ENCODE measurements at places on chromosomes 16 and 17.

GRCh38 chr16:89784406-89784805, 32.0 kb downstream of the FANCA start:
- H3K36me3 ChIP-seq: no peaks in the 10 kb centered on the region
- no peak for DNase-seq
- no peak overlapping the region for H3K4me3 ChIP-seq
- no peaks in the 10 kb centered on the region for H3K27me3 ChIP-seq
- H3K4me1 ChIP-seq: no peaks in the 10 kb centered on the region

- H3K4me1 ChIP-seq: no peaks in the 10 kb centered on the region
- no peak overlapping the region for H3K4me3 ChIP-seq
These were observed 23.8 kb upstream of the LCMT1 start for GRCh38 chr16:25087761-25088160.

GRCh38 chr16:77273-77806, 685 bp upstream of the MPG start:
- H3K36me3 ChIP-seq: no peaks in the 10 kb centered on the region
- H3K4me3 ChIP-seq: peak overlapping the region; percentile 98
- H3K27ac ChIP-seq: peak overlapping the region; percentile 83
- DNase-seq: peak; percentile 49
- H3K27me3 ChIP-seq: no peaks in the 10 kb centered on the region
- peaks cover 55% of the 10 kb centered on the region for H3K4me1 ChIP-seq

DNA sequence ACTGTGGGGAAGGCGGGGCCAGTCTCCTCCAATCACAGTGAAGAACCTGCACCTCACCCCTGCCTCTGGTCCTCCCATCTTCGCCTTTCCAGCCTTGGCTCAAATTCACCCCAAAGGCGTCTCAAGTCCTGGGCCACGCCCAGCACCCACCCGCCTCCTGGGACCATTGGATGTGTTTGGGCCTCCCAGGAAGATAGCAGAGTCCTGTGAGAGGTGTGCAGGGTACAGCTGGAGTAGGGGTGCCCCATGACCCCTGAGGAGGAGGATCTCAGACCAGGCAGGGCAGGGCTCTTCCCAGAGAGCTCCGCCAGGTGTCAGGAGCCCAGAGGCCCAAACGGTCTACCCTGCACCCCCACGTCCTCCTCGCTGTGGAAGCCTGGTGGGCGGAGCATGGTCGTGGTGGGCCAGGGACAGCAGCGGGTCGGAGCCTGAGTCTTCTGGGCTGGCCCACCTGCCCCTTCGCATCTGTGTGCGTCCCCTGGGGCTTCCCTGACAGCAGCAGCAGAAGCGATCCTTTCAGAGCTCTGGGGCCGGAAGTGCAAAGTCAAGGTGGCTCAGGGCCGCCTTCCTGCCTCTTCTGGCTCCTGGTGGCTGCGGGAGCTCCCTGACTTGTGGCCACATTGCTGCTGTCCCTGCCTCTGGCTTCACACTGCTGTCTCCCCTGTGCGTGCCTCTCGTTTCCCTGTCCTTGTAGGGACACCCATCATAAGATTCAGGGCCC, 34.9 kb upstream of the ZNF469 start:
- no peak overlapping the region for H3K27ac ChIP-seq
- no peaks in the 10 kb centered on the region for H3K27me3 ChIP-seq
- no peaks in the 10 kb centered on the region for H3K36me3 ChIP-seq
- peak; percentile 29 for DNase-seq

DNA sequence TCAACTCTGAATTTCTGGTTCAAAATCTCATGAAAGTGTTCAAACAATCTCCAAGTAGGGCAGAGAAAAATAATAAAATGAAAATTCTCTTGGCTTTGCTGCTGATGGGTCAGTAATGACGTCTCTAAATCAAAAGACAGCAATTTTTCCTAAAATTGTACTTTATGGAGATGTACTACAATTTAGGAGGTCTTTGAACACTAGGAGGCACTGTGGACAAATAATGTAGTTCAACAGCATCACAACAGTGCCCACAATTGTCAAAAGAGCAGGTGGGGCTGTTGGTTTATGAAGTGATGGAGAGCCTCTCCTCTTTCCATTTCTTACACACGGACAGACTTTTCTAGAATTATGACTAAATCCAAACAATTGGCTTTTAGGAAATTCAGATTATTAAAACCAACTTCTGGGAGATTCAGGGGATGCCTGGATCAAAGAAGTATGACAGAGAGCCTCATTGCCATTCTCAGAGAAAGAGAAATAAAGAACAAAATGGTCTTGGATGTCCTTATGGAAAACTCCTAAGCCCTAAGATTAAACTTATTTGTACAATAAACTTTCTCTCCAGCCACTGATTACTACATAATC, 23.8 kb downstream of the EZH1 start:
- no peaks in the 10 kb centered on the region for H3K4me1 ChIP-seq
- no peaks in the 10 kb centered on the region for H3K27me3 ChIP-seq
- H3K4me3 ChIP-seq: no peak overlapping the region

DNA sequence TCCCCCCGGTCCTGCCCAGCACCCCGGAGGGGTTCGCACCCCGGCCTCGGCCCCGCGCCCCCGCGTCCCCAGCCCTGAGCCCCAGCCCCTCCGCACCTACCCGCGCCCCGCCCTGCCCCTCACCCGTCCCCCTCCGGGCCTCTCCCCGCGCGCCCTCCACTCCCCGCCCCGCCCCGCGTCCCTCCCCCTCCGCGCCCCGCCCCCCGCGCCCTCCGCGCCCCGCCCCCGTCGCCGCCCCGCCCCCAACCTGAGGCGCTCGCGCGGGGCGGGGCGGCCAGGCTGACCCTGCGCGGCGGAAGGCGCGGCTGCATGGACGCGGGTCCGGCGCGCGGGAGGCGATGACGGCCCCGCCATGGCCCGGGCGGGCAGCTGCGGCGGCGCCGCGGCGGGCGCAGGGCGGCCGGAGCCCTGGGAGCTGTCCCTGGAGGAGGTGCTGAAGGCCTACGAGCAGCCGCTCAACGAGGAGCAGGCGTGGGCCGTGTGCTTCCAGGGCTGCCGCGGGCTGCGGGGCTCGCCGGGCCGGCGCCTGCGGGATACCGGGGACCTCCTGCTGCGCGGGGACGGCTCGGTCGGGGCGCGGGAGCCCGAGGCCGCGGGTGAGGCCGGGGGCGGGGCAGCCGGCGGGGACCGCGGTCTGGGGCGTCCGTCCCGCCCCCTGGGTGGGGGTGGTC, at the start of gene SPIRE2:
Gene SPIRE2 (plus strand): TSS at position 277 of the 671 bp plus-strand sequence. CDS start 76 bp downstream, at position 353.
- H3K27me3 ChIP-seq: no peaks in the 10 kb centered on the region
- DNase-seq: peak; percentile 84

DNA sequence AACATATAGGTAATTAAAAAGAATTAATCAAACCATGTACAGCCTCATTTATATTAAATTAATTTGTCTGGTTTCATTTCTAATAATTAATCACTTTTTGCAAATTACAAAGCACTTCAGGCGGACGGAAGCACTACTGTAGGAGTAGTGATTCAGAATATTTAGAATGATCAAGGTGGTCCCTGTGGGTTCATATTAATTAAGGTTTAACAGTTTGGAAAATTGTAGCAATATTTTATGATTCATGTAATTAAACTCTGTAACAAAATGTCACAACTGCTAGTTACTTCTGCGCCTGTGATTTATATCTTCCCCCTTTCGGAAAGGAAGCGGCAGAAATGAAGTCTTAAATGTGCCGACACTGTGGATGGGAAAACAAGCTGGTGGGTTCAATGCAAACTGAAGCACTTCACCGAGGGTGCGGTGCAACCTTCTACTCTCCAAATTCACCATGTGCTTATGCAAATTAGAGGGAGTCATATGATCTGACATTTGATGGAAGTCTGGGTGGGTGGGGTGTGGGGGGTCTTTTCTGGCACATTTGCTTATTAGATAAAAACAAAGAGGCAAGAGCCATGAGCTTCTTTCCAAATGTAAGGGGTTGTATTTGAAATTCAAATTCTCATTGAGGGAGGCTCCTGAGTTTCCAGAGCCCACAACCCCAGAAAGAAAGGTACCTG, 679.4 kb downstream of the TOX3 start:
- no peak for DNase-seq
- no peak overlapping the region for H3K4me3 ChIP-seq
- H3K27me3 ChIP-seq: no peaks in the 10 kb centered on the region
- H3K36me3 ChIP-seq: no peaks in the 10 kb centered on the region

DNA sequence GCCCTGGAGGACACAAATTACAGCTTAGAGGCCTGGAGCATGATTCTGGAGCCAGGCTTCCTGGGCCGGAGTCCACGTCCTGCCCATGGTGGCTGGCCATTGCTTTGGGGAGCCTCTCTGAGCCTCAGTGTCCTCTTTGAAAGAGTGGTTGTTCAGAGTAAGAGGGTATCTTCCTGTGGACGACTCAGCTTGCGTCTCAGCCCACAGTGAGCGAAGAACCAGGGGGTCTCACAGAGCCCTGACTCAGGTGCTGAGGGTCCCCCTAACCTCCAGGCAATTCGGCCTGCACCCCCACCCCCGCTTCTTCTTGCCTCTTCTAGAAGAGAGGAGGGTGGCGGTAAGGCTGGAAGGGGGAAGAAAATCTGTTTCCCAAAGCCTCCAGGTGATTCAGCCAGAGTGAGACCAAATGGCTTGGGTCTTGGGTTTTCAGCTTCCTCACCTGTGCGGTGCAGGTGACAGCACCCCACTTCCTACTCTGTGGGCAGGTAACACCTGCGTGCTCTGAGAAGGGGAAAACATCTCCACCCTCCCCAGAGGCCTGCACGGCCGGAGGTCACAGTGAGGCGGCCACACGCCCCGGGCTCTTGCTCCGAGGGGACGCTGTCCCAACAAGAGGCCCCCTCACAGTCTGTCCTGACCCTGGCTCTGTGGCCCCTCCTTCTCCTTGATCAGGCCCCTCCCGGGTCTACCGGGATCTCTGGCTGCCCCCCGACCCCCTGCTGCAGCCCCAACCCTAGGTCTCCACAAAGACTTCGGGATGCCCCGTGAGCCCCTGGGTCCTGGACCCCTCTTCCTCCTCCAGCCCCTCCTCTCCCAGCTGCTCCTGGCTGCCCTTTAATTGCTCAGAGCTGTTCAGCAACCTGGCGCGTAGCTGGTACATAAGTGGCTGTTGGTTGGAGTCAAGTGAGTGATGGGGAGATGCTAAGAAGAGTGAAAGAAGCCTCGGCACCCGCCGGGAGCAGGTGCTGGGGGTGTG, 119.2 kb downstream of the METRNL start:
- H3K27me3 ChIP-seq: no peaks in the 10 kb centered on the region
- H3K4me1 ChIP-seq: peaks cover 29% of the 10 kb centered on the region
- H3K4me3 ChIP-seq: peak overlapping the region; percentile 37
- H3K36me3 ChIP-seq: no peaks in the 10 kb centered on the region
- DNase-seq: peak; percentile 28
- H3K27ac ChIP-seq: peak overlapping the region; percentile 78

GRCh38 chr17:71147906-71148305, 972.9 kb upstream of the SOX9 start:
- no peak for DNase-seq
- no peak overlapping the region for H3K4me3 ChIP-seq
- no peaks in the 10 kb centered on the region for H3K36me3 ChIP-seq
- H3K27ac ChIP-seq: no peak overlapping the region
- H3K27me3 ChIP-seq: no peaks in the 10 kb centered on the region
- H3K4me1 ChIP-seq: no peaks in the 10 kb centered on the region

DNA sequence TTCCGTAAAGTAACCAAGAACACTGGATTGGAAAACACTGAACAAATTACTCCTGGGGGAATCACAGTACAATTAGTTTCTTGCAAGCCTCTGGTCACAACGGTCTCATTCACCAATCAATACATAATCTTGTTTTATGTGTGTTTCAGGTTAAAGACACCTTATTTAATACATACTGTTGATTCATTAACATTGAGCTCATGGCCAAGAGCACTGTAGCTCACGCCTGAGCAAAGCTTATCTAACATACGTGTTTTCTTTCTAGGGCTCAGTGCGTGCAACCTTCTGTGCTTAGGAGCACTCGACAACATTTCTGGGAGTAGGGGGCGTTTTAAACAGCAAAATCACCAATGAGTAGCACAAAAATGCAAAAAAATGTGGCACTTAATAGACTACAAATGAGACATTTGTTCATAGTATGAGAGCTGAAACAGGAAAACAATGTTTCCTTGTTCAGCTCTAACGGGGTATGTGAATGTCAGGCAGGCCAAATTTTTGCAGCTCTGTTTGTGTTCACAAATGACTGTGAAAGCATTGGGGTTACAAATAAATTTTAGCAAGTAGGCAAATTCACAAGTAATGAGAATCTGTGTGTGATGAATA, 206.2 kb downstream of the CNTNAP4 start:
- no peaks in the 10 kb centered on the region for H3K36me3 ChIP-seq
- no peak overlapping the region for H3K4me3 ChIP-seq
- no peak overlapping the region for H3K27ac ChIP-seq
- no peak for DNase-seq
- H3K27me3 ChIP-seq: no peaks in the 10 kb centered on the region
- no peaks in the 10 kb centered on the region for H3K4me1 ChIP-seq

GRCh38 chr17:50918071-50918932, 52.1 kb upstream of the TOB1 start:
- peaks cover 62% of the 10 kb centered on the region for H3K4me1 ChIP-seq
- H3K4me3 ChIP-seq: no peak overlapping the region
- peak overlapping the region; percentile 92 for H3K27ac ChIP-seq
- no peaks in the 10 kb centered on the region for H3K27me3 ChIP-seq

- H3K4me1 ChIP-seq: peaks cover 14% of the 10 kb centered on the region
- no peak for DNase-seq
- H3K36me3 ChIP-seq: no peaks in the 10 kb centered on the region
- no peak overlapping the region for H3K27ac ChIP-seq
- H3K4me3 ChIP-seq: no peak overlapping the region
- no peaks in the 10 kb centered on the region for H3K27me3 ChIP-seq
These were observed 85.2 kb downstream of the SMG6 start for GRCh38 chr17:2218426-2218825.

- DNase-seq: no peak
- H3K27ac ChIP-seq: peak overlapping the region; percentile 36
- no peak overlapping the region for H3K4me3 ChIP-seq
- H3K4me1 ChIP-seq: no peaks in the 10 kb centered on the region
These were observed 202.6 kb upstream of the MYOCD start for GRCh38 chr17:12463102-12463501.

- no peak overlapping the region for H3K27ac ChIP-seq
- DNase-seq: no peak
- no peaks in the 10 kb centered on the region for H3K36me3 ChIP-seq
- H3K27me3 ChIP-seq: no peaks in the 10 kb centered on the region
- H3K4me1 ChIP-seq: no peaks in the 10 kb centered on the region
- no peak overlapping the region for H3K4me3 ChIP-seq
These were observed 791 bp downstream of the DNAI2 start for GRCh38 chr17:74274709-74275340.
